ENCODE measurements at places on chromosomes 11 and 22. TPM values are rescaled to one million over a fixed set of nuclear protein-coding genes. Genes with fewer than 3 reads are reported as not detected.

The OR2D2 gene
- total RNA-seq, result 0.41 TPM

The SLN gene
- 35.5 TPM for total RNA-seq

The IFITM1 gene
- 6.9 TPM for total RNA-seq

The GPHA2 gene
- total RNA-seq, result not detected

The PATE4 gene
- total RNA-seq, result not detected

The VPREB1 gene
- not detected for total RNA-seq

The ARHGEF17 gene
- 16.3 TPM for total RNA-seq

The NLRP14 gene
- 0.41 TPM for total RNA-seq

The DEUP1 gene
- total RNA-seq, result 0.82 TPM

The KREMEN1 gene
- 6.9 TPM for total RNA-seq

The MS4A12 gene
- not detected for total RNA-seq

The GAB4 gene
- total RNA-seq, result not detected

The TTC36 gene
- total RNA-seq, result 2.4 TPM

The PHF5A gene
- 53.0 TPM for total RNA-seq

The P4HA3 gene
- 0.41 TPM for total RNA-seq

The GRAP2 gene
- total RNA-seq, result 5.3 TPM

The IL18 gene
- 0.82 TPM for total RNA-seq

The C22orf15 gene
- total RNA-seq, result not detected

The BIRC3 gene
- total RNA-seq, result 1.6 TPM

The OR4A15 gene
- not detected for total RNA-seq

The TENM4 gene
- total RNA-seq, result 55.0 TPM

The CRYAB gene
- 6.5 TPM for total RNA-seq

The RGL4 gene
- total RNA-seq, result not detected
